Small intestine (tissue), 16 donors: ENCODE measurements at places on chromosomes 6 and 20. TPM values are rescaled to one million over a fixed set of nuclear protein-coding genes. Genes with fewer than 3 reads are reported as not detected.

The SOX18 gene
- 0.67 TPM for polyA plus RNA-seq

The RNF144B gene
- polyA plus RNA-seq, result 3.6 TPM

GRCh38 chr6:3009930-3010329, 10.2 kb downstream of the NQO2 start:
- no peak overlapping the region for H3K27ac ChIP-seq
- DNase-seq, result peak; percentile 35
- H3K4me1 ChIP-seq, result no peaks in the 10 kb centered on the region

The CST7 gene
- polyA plus RNA-seq, result 4.9 TPM

DNA sequence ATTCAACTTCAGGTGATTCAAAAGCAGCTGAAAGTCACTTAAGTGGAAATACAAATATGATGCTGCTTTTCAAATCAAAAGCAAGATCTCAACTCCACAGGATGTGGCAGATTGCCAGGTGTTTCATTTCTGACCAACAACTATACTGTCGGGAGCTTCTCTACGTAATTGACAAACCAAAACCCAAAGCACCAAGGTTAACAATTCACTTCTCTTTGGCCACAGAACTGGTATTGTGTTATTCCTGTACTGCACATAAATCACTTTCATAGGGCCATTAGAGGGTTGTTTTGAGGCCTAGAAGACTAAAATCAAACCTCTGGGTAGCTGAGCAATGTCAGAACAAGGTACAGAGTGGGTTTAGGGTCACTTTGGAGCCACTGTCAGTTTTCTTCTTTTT, 169.7 kb downstream of the HAO1 start:
- H3K36me3 ChIP-seq, result no peaks in the 10 kb centered on the region
- no peaks in the 10 kb centered on the region for H3K4me1 ChIP-seq

- peaks cover 8% of the 10 kb centered on the region for H3K4me1 ChIP-seq
- no peak overlapping the region for H3K4me3 ChIP-seq
- DNase-seq, result no peak
- H3K36me3 ChIP-seq, result no peaks in the 10 kb centered on the region
- peak overlapping the region; percentile 86 for H3K27ac ChIP-seq
These were observed 118.7 kb downstream of the CEBPB start for GRCh38 chr20:50309280-50309763.

DNA sequence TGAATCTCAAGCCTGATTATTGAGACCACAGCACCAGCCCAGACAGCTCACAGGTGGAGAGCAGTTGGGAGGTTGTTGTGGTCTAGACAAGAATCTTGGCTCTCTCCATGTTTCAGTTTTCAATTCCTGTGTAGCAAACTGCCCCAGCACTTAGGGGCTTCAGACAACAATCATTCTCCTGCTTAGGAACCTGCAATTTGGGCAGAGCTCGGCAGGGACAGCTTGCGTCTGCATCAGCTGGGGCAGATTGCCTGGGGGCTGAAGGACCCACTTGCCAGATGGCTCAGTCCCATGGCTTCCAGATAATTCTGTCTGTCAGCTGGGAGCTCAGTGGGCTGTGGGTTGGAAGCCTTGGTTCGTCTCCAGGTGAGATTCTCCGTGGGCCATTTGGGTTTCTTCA, 6.9 kb downstream of the TGM6 start:
- no peaks in the 10 kb centered on the region for H3K27me3 ChIP-seq
- H3K4me3 ChIP-seq, result no peak overlapping the region
- DNase-seq, result no peak
- H3K27ac ChIP-seq, result no peak overlapping the region
- no peaks in the 10 kb centered on the region for H3K4me1 ChIP-seq

- H3K4me1 ChIP-seq, result no peaks in the 10 kb centered on the region
- no peaks in the 10 kb centered on the region for H3K27me3 ChIP-seq
These were observed 44.5 kb upstream of the STXBP5 start for GRCh38 chr6:147159536-147160374.

The RAET1G gene
- 0.27 TPM for polyA plus RNA-seq

DNA sequence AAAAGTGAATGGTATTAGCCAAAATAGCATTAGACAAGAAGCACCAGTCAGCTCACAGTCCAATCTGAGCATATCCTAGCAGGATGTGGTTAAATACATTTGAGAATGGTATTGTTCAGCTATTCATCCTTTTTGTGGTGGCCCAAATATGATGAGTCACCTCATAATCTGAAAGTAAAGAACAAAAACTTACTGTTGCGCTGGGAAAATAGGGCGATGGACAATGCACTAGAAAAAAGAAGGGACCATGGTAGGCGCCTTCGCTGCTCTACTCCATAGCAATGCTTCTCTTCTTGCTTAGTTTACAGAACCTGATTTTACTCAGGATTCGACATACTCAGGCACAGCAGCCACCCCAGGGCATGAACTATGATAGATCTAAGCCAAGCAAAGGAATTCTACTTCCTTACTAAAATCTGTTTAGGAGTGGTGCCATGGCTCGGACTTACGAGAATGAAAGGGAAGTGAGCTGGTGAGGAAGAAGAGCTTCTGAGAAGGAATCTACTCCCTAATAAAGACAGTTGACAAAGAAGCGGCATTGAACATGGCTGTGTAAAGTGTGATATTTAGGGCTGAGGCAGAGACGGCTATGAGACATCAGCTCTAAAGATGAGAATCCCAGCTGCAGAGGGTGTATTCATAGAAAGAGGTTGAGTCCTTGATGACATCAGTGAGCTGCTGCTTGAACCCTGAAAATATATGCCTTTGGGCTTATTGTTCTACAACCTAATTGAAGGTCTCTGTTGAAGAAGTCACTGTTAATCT, 16.6 kb upstream of the FBXO9 start:
- H3K4me3 ChIP-seq, result no peak overlapping the region
- no peak overlapping the region for H3K27ac ChIP-seq
- DNase-seq, result no peak
- no peaks in the 10 kb centered on the region for H3K36me3 ChIP-seq
- no peaks in the 10 kb centered on the region for H3K27me3 ChIP-seq

DNA sequence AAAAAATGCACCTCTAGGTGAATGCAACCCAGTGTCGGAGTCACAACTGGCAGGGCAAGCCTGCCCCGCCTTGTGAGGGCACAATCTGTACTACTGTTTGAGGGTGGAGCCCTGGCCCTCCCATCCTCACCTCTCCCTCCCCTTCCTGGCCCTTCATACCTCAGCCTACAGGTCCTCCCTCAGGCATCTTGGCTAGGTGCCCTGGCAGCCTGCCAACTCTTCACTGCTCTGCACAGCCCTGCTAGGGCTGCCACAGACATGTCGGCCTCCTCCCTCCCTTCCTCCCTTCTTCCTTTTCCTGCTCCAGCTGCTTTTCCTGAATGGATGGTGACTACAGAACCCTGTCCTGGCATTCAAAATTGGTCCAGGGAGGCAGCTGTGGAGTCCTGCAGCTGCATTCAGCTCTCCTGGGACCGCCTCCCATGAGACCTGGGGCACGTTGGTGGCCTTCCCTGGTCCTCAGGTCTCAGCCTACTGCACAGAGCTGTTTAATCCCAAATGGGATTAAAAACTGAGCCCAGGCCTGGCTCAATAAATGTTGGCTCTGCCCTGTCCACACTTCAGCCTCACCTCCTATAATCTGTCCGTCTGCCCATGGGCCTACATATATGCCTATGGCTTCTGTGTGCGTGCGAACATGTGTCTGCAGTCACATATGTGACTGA, 52.7 kb downstream of the CDH22 start:
- H3K27ac ChIP-seq, result no peak overlapping the region
- no peaks in the 10 kb centered on the region for H3K4me1 ChIP-seq
- no peaks in the 10 kb centered on the region for H3K36me3 ChIP-seq
- peak; percentile 81 for DNase-seq
- peaks cover 24% of the 10 kb centered on the region for H3K27me3 ChIP-seq

The NINL gene
- 6.0 TPM for polyA plus RNA-seq

The SSTR4 gene
- not detected for polyA plus RNA-seq

The SLC29A1 gene
- 2.4 TPM for polyA plus RNA-seq

The TRDN gene
- 0.01 TPM for polyA plus RNA-seq

DNA sequence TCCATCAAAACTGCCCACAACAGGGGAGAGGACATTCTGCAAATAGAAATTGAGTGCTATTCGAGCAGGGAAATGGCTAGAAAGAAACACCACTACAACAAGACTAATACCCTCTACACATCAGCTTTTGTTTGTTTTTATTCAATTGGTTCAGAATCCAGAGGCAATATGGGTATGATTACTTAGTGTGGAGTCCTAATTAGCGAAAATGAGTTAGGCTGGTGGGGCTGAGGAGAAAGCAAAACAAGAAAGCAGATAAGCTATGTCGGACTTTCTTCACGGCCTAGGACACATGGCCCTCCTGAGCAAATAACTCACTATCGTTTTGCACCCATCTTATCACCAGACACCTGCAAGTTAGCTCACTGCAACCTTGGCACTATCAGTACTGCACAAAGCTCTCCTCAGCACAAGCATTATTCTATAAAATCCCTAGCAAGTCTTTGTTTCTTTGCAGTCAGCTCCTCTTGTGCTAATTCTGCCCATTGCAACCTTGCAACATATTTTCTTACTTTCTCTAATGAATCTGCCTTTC, 31.3 kb upstream of the SH3BGRL2 start:
- no peak overlapping the region for H3K27ac ChIP-seq
- DNase-seq, result peak; percentile 75
- no peak overlapping the region for H3K4me3 ChIP-seq
- no peaks in the 10 kb centered on the region for H3K36me3 ChIP-seq
- no peaks in the 10 kb centered on the region for H3K27me3 ChIP-seq

The SDC4 gene
- polyA plus RNA-seq, result 31.5 TPM

The MOXD1 gene
- polyA plus RNA-seq, result 1.9 TPM

The ZNF311 gene
- polyA plus RNA-seq, result 0.27 TPM

DNA sequence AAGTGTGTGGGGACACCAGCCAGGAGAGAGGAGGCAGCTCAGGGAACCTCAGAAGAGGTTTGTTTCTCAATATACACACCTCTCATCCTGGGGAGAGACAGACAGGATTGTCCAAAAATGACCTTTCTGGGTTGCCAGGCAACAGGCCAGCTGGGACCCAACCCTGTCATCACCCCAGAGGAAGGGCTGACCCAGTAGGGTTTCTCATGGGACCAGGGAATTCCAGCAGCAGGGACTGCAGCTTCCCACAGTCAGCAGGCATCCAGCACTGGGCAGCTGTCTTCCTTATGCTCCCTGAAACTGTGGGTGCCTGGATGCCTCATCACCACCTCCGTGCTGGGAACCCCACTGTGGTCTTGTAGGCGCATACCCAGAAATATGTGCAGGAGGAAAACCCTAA, 1.3 kb downstream of the C20orf202 start:
- H3K27ac ChIP-seq, result no peak overlapping the region
- no peaks in the 10 kb centered on the region for H3K36me3 ChIP-seq
- no peaks in the 10 kb centered on the region for H3K27me3 ChIP-seq
- no peaks in the 10 kb centered on the region for H3K4me1 ChIP-seq

GRCh38 chr6:56959094-56959493, 4.2 kb downstream of the BEND6 start:
- no peaks in the 10 kb centered on the region for H3K4me1 ChIP-seq
- no peak for DNase-seq
- H3K27me3 ChIP-seq, result peaks cover 32% of the 10 kb centered on the region
- H3K36me3 ChIP-seq, result no peaks in the 10 kb centered on the region
- H3K4me3 ChIP-seq, result no peak overlapping the region

The FERMT1 gene
- polyA plus RNA-seq, result 27.2 TPM
